ENCODE measurements at places on chromosomes 12 and 14.
A peak's percentile ranks its signal among the peaks of the same experiment; 100 is the strongest.

- no peak for DNase-seq
These were observed 18.9 kb upstream of the SYNDIG1L start for GRCh38 chr14:74444866-74445265.

DNA sequence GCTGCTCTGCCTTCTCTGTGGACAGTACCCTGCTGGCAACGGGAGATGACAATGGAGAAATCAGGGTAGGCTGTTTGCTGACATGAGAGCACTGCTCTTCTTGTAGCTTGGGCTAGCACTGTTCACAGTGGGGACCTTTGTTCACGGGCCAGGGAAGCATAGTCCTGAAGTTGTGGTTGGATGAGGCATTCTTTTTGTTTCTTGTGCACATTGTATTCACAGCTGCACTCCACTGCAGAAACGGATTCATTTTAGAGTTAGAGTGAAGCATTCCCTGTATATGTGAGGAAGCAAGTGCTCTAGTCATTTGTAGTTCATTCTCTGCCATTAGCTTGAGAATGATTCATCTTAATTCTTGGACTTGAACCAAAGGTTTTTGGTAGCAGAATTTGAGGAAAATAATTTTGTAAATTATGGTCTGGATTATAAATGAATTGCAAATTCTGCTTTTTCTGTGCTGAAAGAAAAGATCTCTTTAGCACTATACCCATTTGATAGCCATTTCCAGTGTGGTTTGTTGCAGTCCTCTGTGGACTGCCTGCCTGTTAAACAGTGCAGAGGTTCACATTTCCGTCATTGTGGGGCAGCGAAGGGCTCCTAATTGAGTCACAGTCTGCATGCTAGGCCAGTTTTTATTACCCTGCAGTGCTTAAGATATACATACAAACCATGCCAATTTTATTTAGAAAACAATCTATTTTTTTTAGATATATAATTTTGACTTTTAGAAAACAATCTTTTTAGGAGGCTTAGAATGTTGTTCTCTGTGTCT is 80.6 kb downstream of the APAF1 start:
- peak; percentile 57 for DNase-seq

DNA sequence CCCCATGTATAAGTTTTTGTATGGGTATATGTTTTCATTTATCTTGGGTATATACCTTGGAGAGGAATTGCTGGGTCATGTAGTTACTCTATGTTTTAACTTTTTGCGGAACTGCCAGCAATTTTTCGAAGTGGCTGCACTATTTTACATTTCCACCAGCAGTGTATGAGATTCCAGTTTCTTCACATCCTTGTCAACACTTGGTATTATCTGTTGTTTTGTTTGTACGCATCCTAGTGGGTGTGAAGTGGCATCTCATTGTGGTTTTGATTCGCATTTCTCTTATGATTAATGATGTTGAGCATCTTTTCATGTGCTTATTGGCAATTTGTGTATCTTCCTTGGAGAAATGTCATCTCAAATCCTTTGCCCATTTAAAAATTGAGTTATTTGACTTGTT is 6.9 kb downstream of the ANKRD13A start:
- no peak for DNase-seq

DNA sequence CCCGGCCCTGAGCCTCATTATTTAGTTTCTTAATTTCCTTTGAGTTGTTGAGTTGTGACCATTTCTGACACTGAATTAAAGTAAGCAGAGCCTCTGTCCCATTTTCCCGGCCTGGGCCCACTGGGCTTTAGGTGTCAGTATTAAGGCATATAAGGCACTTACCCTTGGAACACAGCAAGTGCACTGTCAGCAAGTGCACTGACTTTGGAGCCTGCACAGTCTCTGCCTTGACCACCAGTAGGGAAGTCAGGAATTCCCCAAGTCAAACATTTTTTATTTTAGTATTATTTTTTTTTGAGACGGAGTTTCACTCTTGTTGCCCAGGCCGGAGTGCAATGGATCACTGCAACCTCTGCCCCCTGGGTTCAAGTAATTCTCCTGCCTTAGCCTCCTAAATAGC is 56.6 kb downstream of the MAX start:
- DNase-seq = no peak

- no peak for DNase-seq
These were observed 165.5 kb downstream of the SLC41A2 start for GRCh38 chr12:104792570-104792969.

- DNase-seq = no peak
These were observed 274.9 kb upstream of the MGAT4C start for GRCh38 chr12:86530996-86531655.

Measured in erythroblast (primary cell).